ENCODE measurements at places on chromosomes 4 and X.

DNA sequence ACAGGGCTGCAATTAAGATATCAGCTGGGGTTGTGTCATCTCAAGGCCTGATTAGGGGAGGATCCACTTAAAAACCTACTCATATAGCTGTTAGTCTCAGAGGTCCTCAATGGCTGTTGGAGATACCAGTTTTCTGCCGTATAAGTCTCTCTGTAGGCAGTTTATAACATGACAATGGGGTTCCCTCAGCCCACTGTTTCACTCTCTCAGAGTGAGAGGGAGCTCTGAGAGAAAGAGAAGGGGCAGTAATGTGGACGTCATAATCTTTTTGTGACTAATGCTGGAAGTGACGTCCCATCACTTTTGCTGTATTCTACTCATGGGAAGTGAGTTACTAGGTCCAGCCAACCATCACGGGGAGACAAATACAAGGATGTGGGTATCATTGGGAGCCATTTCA lies 70.3 kb downstream of the STIM2 start:
- no peaks in the 10 kb centered on the region for H3K4me1 ChIP-seq
- no peak for DNase-seq
- no peaks in the 10 kb centered on the region for H3K27me3 ChIP-seq
- H3K36me3 ChIP-seq, result no peaks in the 10 kb centered on the region
- no peak overlapping the region for H3K27ac ChIP-seq

DNA sequence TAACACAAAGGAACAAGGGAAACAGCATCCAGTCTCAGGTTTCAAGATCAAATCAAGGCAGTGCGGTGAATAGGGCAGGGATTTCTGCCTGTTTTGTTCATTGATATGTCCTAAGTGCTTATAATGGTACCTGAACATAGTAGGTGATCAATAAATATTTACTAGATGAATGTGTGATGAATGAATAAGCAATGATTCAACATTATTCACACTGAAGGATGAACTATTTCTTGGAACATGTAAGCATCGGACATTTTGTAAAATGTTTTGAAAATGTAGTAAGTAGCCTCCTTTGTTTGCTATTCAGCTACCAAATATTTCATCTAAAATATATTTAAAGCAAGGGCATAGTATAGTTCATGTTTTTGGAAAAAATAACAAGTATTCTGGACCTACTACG lies 67.8 kb downstream of the USP38 start:
- no peak overlapping the region for H3K4me3 ChIP-seq
- H3K4me1 ChIP-seq, result peaks cover 40% of the 10 kb centered on the region
- DNase-seq, result peak; percentile 58
- H3K36me3 ChIP-seq, result no peaks in the 10 kb centered on the region
- H3K27me3 ChIP-seq, result no peaks in the 10 kb centered on the region
- H3K27ac ChIP-seq, result peak overlapping the region; percentile 65

- peak overlapping the region; percentile 83 for H3K27ac ChIP-seq
- DNase-seq, result peak; percentile 72
- no peaks in the 10 kb centered on the region for H3K36me3 ChIP-seq
- peaks cover 45% of the 10 kb centered on the region for H3K4me1 ChIP-seq
Measured at GRCh38 chr4:93475730-93476129, 352.8 kb upstream of the ATOH1 start.

GRCh38 chr4:109298279-109299010 lies 4.0 kb downstream of the COL25A1 start:
- no peak overlapping the region for H3K4me3 ChIP-seq
- H3K4me1 ChIP-seq, result no peaks in the 10 kb centered on the region
- peak; percentile 32 for DNase-seq
- H3K27ac ChIP-seq, result no peak overlapping the region

- no peak overlapping the region for H3K27ac ChIP-seq
- no peak overlapping the region for H3K4me3 ChIP-seq
- no peaks in the 10 kb centered on the region for H3K27me3 ChIP-seq
- H3K4me1 ChIP-seq, result no peaks in the 10 kb centered on the region
- no peak for DNase-seq
- no peaks in the 10 kb centered on the region for H3K36me3 ChIP-seq
Measured at GRCh38 chr4:36761607-36762006, 480.2 kb downstream of the DTHD1 start.

- peaks cover 7% of the 10 kb centered on the region for H3K4me1 ChIP-seq
- no peak overlapping the region for H3K27ac ChIP-seq
- no peak overlapping the region for H3K4me3 ChIP-seq
- no peaks in the 10 kb centered on the region for H3K36me3 ChIP-seq
Measured at GRCh38 chr4:176376032-176376614, 56.4 kb downstream of the SPCS3 start.

- H3K4me3 ChIP-seq, result no peak overlapping the region
- no peak overlapping the region for H3K27ac ChIP-seq
- no peaks in the 10 kb centered on the region for H3K4me1 ChIP-seq
- H3K27me3 ChIP-seq, result peaks cover 18% of the 10 kb centered on the region
- no peaks in the 10 kb centered on the region for H3K36me3 ChIP-seq
Measured at GRCh38 chrX:30973784-30974427, 84.9 kb upstream of the TAB3 start.

GRCh38 chr4:20260821-20261220 lies 9.1 kb downstream of the SLIT2 start:
- H3K36me3 ChIP-seq, result peaks cover 24% of the 10 kb centered on the region
- H3K4me3 ChIP-seq, result no peak overlapping the region
- H3K27ac ChIP-seq, result no peak overlapping the region
- H3K27me3 ChIP-seq, result no peaks in the 10 kb centered on the region
- DNase-seq, result no peak

DNA sequence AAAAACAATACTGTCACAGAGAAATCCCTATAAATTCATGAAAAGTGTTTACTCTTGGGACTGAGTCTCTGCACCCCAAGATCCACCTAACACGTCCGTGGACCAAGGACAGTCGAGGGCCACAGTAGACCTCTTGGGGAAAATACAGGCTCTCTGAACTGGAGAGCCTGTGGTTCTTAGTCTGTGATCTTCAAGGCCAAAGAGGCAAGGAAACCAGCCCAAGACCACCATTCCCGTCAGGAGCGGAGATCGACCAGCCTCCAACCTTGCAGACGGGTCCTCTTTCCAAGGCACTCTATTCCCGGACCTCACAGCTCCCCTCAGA lies 1.6 kb upstream of the APBB2 start:
- DNase-seq, result no peak
- H3K4me1 ChIP-seq, result peaks cover 26% of the 10 kb centered on the region
- no peaks in the 10 kb centered on the region for H3K36me3 ChIP-seq
- H3K4me3 ChIP-seq, result peak overlapping the region; percentile 80
- peak overlapping the region; percentile 39 for H3K27ac ChIP-seq

GRCh38 chr4:182895791-182896292 lies 21.3 kb downstream of the DCTD start:
- no peaks in the 10 kb centered on the region for H3K4me1 ChIP-seq
- no peak overlapping the region for H3K4me3 ChIP-seq
- H3K27me3 ChIP-seq, result no peaks in the 10 kb centered on the region
- DNase-seq, result no peak

DNA sequence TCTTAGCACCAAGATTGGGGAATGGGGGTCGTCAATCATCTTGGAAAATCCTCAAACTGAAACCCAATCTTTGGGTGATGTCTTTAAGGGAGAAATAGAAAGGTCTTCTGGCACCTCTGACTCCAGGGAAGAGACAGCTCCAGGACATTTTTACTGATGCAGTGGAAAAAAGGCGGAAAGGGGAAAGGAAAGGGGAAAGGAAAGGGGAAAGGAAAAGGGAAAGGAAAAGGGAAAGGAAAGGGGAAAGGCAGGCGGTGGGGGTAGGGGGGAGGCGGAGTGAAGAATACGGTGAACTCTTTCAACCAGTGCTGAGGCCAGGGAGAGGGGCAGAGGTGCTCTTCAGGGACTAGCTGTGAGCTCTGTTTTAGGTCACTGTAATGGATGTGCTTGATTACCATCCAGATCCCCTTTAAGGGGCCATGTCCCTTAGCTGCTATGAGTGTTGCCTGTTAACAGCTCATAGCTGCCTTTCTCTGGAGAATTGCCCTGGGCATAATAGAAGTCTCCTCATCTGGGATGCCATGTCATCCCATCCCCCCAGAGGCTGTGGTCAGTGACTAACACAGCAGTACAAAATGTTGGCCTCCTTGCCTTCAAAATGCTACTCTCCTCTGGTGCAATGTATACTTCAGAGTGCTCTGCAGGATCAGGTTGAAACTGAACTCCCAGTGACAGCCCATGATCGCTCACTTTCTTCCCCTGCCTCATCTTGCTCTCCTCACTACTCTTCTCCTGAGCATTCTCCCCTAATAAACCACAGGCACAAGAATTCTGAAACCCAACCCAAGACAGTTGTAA lies 92.4 kb upstream of the AP1S2 start:
- no peaks in the 10 kb centered on the region for H3K36me3 ChIP-seq
- H3K27ac ChIP-seq, result peak overlapping the region; percentile 60
- H3K4me1 ChIP-seq, result peaks cover 27% of the 10 kb centered on the region
- peak; percentile 93 for DNase-seq

DNA sequence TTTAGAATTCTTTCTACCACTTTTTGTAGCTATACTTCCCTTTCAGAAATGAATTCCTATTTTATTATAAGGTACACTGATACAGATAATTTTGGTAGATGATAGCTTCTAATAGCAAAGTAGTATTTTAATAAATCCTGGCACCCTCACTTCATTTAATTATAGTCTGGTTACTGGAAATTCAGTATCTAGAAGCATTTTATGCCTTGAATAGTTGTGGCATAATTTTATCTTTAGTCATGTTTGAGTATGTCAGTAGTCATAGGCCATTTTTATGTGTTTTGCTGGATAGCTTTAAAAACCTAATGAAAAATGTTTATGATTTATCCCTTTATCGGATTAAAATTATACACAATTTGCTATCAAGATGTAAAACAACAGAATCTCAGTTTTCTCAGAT lies 92.3 kb downstream of the DIAPH2 start:
- no peaks in the 10 kb centered on the region for H3K36me3 ChIP-seq
- no peak overlapping the region for H3K4me3 ChIP-seq
- peak; percentile 38 for DNase-seq
- peaks cover 10% of the 10 kb centered on the region for H3K4me1 ChIP-seq

- no peaks in the 10 kb centered on the region for H3K27me3 ChIP-seq
- no peaks in the 10 kb centered on the region for H3K4me1 ChIP-seq
- no peak overlapping the region for H3K27ac ChIP-seq
- no peaks in the 10 kb centered on the region for H3K36me3 ChIP-seq
- no peak for DNase-seq
- no peak overlapping the region for H3K4me3 ChIP-seq
Measured at GRCh38 chr4:165184220-165184619, 23.1 kb upstream of the KLHL2 start.

DNA sequence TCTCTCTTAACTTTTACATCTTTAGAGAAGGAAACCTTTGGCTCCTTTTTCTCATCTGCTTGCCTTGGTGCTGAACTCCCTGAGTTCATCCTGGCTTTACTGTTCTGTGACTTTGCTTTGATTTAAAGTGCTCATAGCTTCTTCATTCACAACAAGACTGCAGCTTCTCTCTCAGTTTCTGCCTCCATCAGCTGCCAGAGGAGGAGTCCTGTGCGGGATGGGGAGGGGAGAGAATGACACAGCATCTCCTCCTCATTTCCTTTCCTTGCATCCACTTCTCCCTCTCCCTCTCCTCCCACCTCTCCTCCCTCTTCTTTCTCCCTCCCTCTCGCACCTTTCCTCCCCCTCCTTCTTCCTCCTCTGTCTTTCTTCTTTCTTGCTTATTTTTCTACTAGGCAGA lies 42.0 kb downstream of the CBLL2 start:
- H3K27me3 ChIP-seq, result no peaks in the 10 kb centered on the region
- H3K4me3 ChIP-seq, result 0 out of 2 replicates have a peak overlapping the region, but pooled peaks have one; percentile 14
- DNase-seq, result peak; percentile 23
- H3K27ac ChIP-seq, result peak overlapping the region; percentile 66
- no peaks in the 10 kb centered on the region for H3K36me3 ChIP-seq

- no peaks in the 10 kb centered on the region for H3K36me3 ChIP-seq
- peak overlapping the region; percentile 68 for H3K4me3 ChIP-seq
- H3K4me1 ChIP-seq, result peaks cover 12% of the 10 kb centered on the region
- no peaks in the 10 kb centered on the region for H3K27me3 ChIP-seq
Measured at GRCh38 chrX:53441531-53442321, 7.6 kb upstream of the HSD17B10 start.

- DNase-seq, result peak; percentile 28
- H3K4me1 ChIP-seq, result no peaks in the 10 kb centered on the region
- H3K36me3 ChIP-seq, result no peaks in the 10 kb centered on the region
- no peak overlapping the region for H3K27ac ChIP-seq
- H3K27me3 ChIP-seq, result no peaks in the 10 kb centered on the region
Measured at GRCh38 chrX:21412029-21412428, 37.8 kb downstream of the CNKSR2 start.

- no peaks in the 10 kb centered on the region for H3K4me1 ChIP-seq
- no peaks in the 10 kb centered on the region for H3K36me3 ChIP-seq
- H3K27me3 ChIP-seq, result no peaks in the 10 kb centered on the region
- no peak overlapping the region for H3K4me3 ChIP-seq
Measured at GRCh38 chrX:103742339-103742738, 31.6 kb downstream of the TMEM31 start.

DNA sequence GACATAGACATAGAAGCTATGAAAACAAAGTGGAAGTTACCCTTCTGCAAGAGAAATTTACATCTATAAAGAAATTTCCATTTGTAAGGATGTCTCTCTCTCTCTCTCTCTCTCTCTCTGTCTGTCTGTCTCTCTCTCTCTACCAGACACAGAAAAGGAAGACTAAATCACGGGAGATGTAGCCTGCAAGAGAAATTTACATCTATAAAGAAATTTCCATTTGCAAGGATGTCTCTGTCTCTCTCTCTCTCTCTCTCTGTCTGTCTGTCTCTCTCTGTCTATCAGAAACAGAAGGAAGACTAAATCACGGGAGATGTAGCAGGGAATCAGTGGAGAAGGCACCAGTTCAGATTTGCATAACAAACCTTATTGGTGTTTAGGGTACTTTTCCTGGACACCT lies 65.6 kb upstream of the CTSO start:
- no peak overlapping the region for H3K4me3 ChIP-seq
- H3K36me3 ChIP-seq, result no peaks in the 10 kb centered on the region
- DNase-seq, result no peak
- H3K4me1 ChIP-seq, result peaks cover 10% of the 10 kb centered on the region
- no peak overlapping the region for H3K27ac ChIP-seq
- no peaks in the 10 kb centered on the region for H3K27me3 ChIP-seq

- DNase-seq, result peak; percentile 28
- H3K27me3 ChIP-seq, result no peaks in the 10 kb centered on the region
- H3K36me3 ChIP-seq, result no peaks in the 10 kb centered on the region
- no peak overlapping the region for H3K4me3 ChIP-seq
- peaks cover 43% of the 10 kb centered on the region for H3K4me1 ChIP-seq
Measured at GRCh38 chr4:174401471-174402130, 117.9 kb downstream of the CEP44 start.

GRCh38 chrX:68387776-68388175 lies 45.5 kb downstream of the OPHN1 start:
- H3K27me3 ChIP-seq, result no peaks in the 10 kb centered on the region
- H3K4me1 ChIP-seq, result no peaks in the 10 kb centered on the region
- no peak overlapping the region for H3K4me3 ChIP-seq
- H3K36me3 ChIP-seq, result no peaks in the 10 kb centered on the region
- H3K27ac ChIP-seq, result no peak overlapping the region

GRCh38 chr4:76435528-76436319 lies 695 bp downstream of the SHROOM3 start:
- 0 out of 2 replicates have a peak, but pooled peaks cover 3% of the 10 kb centered on the region for H3K4me1 ChIP-seq
- no peak for DNase-seq
- no peaks in the 10 kb centered on the region for H3K36me3 ChIP-seq
- no peak overlapping the region for H3K4me3 ChIP-seq

GRCh38 chr4:122508083-122508482 lies 51.6 kb upstream of the IL2 start:
- no peaks in the 10 kb centered on the region for H3K36me3 ChIP-seq
- peaks cover 8% of the 10 kb centered on the region for H3K27me3 ChIP-seq
- peaks cover 10% of the 10 kb centered on the region for H3K4me1 ChIP-seq
- DNase-seq, result peak; percentile 51
- no peak overlapping the region for H3K4me3 ChIP-seq
- H3K27ac ChIP-seq, result no peak overlapping the region
